ENCODE measurements at places on chromosomes 11 and 22.

- DNase-seq: no peak
Observed at GRCh38 chr22:17120711-17121232, 388 bp downstream of the TMEM121B start.

DNA sequence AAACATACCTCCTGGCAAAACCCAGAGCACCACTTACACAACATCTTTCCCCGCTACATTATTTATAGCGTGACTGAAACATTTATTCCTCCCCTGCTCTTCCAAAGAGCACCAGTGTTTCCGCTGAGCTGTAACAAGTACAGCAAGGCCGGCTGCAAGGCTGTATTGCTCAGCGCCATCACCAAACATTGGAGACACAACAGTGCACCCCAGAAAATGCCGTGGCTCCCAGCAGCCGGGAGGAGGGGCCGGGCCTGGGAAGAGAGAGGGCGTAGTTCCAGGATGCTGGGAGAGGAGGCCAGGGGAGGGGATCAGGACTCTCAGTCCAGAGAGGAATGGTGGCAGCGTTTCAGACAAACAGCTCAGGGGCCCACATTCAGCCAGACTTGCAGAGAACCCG is 133.2 kb downstream of the DSCAML1 start:
- DNase-seq: peak; percentile 0

GRCh38 chr22:48779211-48779643 is 1048.4 kb downstream of the BRD1 start:
- DNase-seq: no peak

- no peak for DNase-seq
Observed at GRCh38 chr22:43338766-43339345, 4.3 kb downstream of the SCUBE1 start.

DNA sequence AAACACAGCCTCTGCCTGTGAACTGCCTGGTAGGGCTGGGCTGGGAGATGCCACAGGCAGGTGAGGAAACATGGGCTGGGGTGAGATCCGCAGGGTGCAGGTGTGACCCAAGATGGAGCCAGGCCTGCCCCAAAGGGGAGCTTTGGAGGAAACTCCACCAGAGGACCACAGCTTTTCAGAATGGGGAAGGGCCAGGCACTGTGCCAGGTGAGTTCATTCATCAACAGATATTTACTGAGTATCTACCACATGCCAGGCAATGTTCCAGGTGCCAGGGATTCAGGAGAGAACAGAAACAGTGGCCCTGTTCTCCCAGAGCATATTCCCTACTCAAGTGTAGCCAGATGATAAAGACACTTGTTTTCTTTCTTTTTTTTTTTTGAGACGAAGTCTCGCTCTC is 11.2 kb downstream of the RTN4RL2 start:
- DNase-seq: no peak

DNA sequence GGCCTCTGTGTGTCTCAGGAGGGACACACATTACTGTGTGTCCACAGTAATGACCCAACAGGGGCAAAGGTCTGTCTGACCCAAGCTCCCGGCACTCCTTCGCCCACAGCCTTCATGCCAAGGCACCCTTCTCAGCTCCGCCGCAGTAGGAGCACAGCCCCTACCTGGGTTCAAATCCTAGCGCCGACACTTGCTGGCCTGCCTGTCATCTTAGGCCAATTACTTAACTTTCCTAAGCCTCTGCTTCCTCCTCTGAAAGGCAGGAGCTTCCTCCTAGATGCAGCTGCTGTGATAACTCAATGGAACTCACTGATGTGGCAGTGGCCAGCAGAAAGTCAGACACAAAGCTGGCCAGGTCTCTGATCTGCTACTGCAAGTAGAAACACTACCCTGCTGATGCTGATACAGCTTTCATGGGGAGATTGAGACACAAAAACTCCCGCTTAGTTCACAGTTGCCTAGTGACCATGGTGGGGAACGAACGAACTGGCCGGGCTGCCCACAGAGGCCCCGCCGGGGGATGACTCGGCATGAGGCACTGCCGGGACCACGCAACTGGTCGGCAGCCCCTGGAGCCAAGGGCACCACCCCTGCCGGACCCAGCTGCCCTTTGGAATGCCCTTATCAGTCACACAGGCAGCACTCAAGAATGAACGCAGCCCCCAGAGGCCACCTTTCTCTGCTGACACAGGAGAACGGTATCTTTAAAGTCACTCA is 8.1 kb downstream of the EHD1 start:
- DNase-seq: no peak

GRCh38 chr22:47084226-47084625 is 321.8 kb downstream of the TBC1D22A start:
- DNase-seq: no peak

- DNase-seq: no peak
Observed at GRCh38 chr11:83836883-83837654, 550.9 kb upstream of the CCDC90B start.
